ENCODE measurements at places on chromosomes 3 and 15. TPM values are rescaled to one million over a fixed set of nuclear protein-coding genes. Genes with fewer than 3 reads are reported as not detected.
A peak's percentile ranks its signal among the peaks of the same experiment; 100 is the strongest.

GRCh38 chr15:72801590-72802325 lies 18.2 kb upstream of the ADPGK start:
- H3K36me3 ChIP-seq = no peaks in the 10 kb centered on the region
- H3K27me3 ChIP-seq = no peaks in the 10 kb centered on the region
- H3K27ac ChIP-seq = no peak overlapping the region

DNA sequence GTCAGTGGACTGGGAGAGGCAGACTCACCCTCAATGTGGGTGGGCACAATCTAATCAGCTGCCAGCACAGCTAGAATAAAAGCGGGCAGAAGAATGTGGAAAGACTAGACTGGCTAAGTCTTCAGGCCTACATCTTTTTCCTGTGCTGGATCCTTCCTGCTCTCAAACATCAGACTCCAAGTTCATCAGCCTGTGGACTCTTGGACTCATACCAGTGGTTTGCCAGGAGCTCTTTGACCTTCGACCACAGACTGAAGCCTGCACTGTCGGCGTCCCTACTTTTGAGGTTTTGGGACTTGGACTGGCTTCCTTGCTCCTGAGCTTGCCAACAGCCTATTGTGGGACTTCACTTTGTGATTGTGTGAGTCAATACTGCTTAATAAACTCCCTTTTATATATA lies 68.0 kb downstream of the CNTN3 start:
- H3K27me3 ChIP-seq = no peaks in the 10 kb centered on the region
- H3K36me3 ChIP-seq = no peaks in the 10 kb centered on the region
- no peak for DNase-seq
- H3K4me1 ChIP-seq = no peaks in the 10 kb centered on the region

- no peak for DNase-seq
- peak overlapping the region; percentile 70 for H3K27ac ChIP-seq
- H3K27me3 ChIP-seq = no peaks in the 10 kb centered on the region
- H3K36me3 ChIP-seq = no peaks in the 10 kb centered on the region
- H3K4me1 ChIP-seq = peaks cover 18% of the 10 kb centered on the region
Observed at GRCh38 chr3:16102905-16103364, 71.5 kb upstream of the GALNT15 start.

GRCh38 chr3:102016417-102016816 lies 167.1 kb downstream of the NFKBIZ start:
- H3K36me3 ChIP-seq = no peaks in the 10 kb centered on the region
- H3K27me3 ChIP-seq = no peaks in the 10 kb centered on the region
- no peak overlapping the region for H3K4me3 ChIP-seq
- H3K27ac ChIP-seq = no peak overlapping the region
- no peak for DNase-seq

DNA sequence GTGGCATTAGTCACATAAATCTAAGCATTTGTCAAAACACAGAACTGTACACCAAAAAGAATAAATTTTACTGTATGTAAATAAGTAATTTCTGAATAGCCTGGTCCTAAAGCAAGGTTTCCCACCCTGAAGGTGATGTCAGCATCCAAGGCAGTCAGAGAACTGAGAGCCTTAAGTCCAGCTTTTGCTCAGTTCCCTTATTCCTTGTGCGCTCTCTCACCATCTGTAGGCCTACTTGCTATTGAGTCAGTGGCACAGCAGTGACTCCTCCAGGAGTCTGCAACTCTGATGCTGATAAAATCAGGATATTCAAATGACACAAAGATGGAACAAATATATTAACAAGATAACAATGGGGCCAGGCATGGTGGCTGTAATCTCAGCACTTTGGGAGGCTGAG lies 22.3 kb downstream of the VPS39 start:
- H3K27ac ChIP-seq = no peak overlapping the region
- DNase-seq = no peak
- H3K36me3 ChIP-seq = peaks cover 97% of the 10 kb centered on the region
- H3K4me1 ChIP-seq = no peaks in the 10 kb centered on the region

- no peaks in the 10 kb centered on the region for H3K27me3 ChIP-seq
- DNase-seq = no peak
- no peak overlapping the region for H3K4me3 ChIP-seq
- no peaks in the 10 kb centered on the region for H3K36me3 ChIP-seq
- H3K4me1 ChIP-seq = no peaks in the 10 kb centered on the region
- no peak overlapping the region for H3K27ac ChIP-seq
Observed at GRCh38 chr3:71672340-71672739, 52.9 kb downstream of the EIF4E3 start.

DNA sequence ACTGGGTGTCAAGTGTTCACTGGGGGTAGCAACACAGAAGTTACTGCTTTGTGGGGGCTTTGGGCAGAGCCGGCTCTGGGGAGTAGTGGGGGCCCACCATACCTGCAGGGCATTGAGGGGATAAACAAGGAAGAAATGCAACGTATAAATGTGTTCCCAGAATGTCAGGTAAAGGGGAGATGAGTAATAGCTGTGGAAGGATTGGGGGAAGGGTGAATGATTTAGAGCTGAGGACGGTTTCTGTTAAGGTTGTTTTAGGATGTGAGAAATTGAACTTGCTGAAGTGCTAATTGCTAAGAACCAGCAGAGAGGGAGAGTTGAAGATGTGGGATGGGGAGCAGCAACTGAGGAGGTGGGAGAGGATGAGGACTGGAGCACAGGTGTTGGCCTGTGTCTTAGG lies 10.7 kb downstream of the SCG5 start:
- H3K4me3 ChIP-seq = no peak overlapping the region
- H3K4me1 ChIP-seq = no peaks in the 10 kb centered on the region

DNA sequence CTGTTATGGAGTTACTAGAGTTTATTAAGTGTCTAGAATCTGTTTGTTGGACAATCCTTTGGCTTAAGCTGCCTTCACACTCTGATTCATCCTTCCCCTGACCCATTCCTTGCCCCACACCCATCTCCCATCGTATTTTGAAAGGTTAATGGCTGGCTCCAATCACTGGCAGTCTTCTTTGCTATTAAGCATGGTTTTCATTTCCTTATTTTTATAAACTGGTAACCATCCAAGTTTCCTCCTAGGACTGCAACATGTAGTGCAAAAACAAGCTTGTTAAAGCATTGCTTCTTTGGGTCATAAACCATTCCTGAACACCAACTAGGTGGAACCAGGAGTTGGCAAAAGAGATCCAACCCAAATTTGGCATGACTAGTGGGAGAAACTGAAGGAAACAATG lies 148.4 kb downstream of the DTWD1 start:
- DNase-seq = no peak
- H3K4me3 ChIP-seq = no peak overlapping the region
- H3K36me3 ChIP-seq = no peaks in the 10 kb centered on the region
- H3K27me3 ChIP-seq = no peaks in the 10 kb centered on the region
- no peaks in the 10 kb centered on the region for H3K4me1 ChIP-seq

DNA sequence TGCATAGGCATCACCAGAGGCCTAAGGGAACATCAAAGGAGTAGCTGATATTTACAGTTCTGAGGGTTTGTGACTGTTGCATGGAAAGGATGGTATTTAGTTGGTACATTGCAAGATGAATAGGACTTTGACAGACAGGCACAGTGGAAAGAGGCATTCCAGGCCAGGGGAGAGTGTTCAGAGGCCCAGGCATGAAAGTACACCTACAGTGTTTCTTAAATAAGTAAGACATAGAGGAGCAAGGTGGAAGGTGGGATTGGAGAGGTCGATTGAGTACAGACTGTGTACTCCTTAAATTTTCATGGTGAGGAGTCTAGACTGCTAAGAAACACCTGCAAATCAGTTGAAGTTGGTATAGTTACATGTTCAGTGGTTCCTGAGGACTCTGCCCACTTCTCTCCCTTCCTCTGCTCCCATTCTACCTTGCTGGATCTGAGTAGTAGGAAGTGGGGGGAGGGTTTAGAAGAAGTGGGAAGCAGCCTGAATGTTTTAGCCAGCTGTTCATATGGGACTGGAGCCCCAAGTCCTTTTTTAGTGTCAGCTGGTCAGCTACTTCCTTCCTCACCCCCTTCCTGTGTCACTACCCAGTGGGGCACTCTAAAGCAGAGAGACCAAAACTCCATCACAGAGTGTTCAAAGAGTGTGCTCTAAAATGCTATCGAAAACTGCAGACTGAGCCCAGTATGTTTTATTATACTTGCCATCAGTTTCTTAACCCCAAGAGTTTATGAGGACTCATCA lies 14.0 kb downstream of the KLHL18 start:
- DNase-seq = no peak

GRCh38 chr3:31531452-31531991 lies 1.2 kb upstream of the STT3B start:
- no peak for DNase-seq
- H3K27ac ChIP-seq = peak overlapping the region; percentile 99
- H3K4me3 ChIP-seq = peak overlapping the region; percentile 88
- H3K27me3 ChIP-seq = no peaks in the 10 kb centered on the region
- H3K4me1 ChIP-seq = peaks cover 21% of the 10 kb centered on the region

DNA sequence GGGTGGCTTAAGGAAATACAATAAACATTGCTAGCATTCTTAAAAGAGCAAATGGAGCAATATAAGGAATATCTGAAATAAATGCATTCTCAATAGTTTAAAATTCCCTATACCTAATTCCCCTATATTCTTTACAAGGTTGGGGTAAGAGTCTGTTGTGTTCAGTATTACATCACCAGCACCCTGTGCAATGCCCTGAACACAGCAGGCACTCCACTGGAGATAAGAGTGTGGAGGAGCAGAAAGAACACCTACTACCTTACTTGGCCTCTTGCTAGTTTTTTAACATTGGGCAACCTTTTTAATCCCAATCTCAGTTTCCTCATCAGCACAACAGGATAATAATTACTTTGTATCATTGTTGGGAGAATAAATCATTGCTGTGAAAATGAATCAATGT lies 140.2 kb upstream of the PLXND1 start:
- H3K27me3 ChIP-seq = no peaks in the 10 kb centered on the region
- no peak for DNase-seq
- H3K36me3 ChIP-seq = no peaks in the 10 kb centered on the region

DNA sequence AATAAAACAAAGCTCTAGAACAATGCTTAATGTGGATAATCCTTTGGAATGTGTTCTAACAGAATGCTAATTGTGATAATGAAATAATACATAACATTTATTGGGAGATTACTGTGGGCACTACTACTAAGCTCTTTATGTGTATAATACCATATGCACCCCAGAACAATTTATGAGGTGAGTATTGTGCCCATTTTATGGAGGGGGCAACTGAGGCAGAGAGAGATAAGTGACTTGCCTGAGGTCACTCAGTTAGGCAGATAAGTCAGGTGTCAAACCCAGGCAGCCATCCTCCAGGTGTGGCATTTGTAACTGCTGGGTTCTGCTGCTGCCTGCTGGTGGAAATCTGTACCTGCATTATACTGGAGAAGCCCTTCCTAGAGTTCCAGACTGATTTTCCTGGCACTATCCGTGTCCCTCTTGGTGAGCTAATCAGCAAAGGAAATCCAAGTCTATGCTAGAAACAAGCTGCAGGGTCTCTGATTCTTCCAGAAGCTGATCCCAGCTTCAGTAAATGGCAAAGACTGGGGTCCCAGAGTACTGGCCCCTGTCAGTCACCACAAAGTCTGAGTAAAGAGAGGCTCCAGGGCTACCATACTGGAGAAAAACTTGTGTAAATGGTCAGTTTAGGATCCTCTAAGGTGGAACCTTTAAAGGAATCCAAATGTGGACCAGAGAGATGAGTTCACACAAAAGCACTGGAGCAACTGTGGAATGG lies 22.6 kb upstream of the RBP1 start:
- no peak overlapping the region for H3K4me3 ChIP-seq
- DNase-seq = no peak
- H3K27ac ChIP-seq = no peak overlapping the region
- H3K4me1 ChIP-seq = no peaks in the 10 kb centered on the region
- no peaks in the 10 kb centered on the region for H3K36me3 ChIP-seq

DNA sequence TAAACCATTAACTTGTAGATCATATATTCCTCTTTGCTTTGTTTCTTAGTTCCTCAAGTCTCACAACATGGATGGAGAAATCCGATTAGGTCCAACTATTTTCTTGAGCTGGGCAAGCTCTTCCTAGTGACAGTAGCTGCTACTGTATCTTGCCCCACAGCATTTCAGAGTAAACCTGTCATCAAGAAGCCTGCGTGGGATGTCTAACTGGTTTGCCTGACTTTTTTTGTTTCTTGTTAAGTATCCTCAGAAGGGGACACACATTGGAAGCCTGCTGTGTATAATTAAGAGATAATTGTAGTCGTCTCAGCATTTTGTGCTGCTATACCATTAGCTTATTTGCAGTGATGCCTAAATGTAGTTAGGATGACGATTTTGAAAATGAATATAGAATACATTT lies 29.3 kb upstream of the STT3B start:
- no peak for DNase-seq
- no peaks in the 10 kb centered on the region for H3K4me1 ChIP-seq
- H3K27me3 ChIP-seq = no peaks in the 10 kb centered on the region
- no peak overlapping the region for H3K27ac ChIP-seq
- no peaks in the 10 kb centered on the region for H3K36me3 ChIP-seq
- no peak overlapping the region for H3K4me3 ChIP-seq

GRCh38 chr3:142931222-142931621 lies 32.3 kb downstream of the PAQR9 start:
- H3K27ac ChIP-seq = no peak overlapping the region
- no peaks in the 10 kb centered on the region for H3K36me3 ChIP-seq
- H3K4me1 ChIP-seq = no peaks in the 10 kb centered on the region
- no peak overlapping the region for H3K4me3 ChIP-seq
- no peaks in the 10 kb centered on the region for H3K27me3 ChIP-seq

DNA sequence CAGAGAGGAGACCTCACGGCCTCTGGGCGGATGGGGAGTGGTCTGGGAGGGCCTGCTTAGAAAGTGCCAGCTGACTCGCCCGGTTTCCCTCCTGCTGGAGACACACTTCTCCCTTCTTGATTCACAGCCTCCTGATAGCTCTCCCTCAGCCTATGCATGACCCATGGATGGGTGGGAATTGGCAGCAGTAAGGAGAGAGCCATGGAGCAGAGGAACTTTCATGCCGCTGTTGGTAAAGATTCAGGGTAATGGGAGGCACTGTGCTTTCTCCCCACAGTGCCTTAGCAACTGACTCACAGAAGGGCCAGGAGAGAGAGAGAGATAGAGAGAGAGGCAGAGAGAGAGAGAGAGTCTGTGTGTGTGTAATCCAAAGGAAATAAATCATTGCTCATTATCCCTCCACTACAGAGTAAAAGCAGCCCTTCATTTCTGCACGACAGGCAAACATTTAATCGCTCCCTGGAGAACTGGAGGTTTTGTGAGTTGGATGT lies 82.8 kb downstream of the SEMA5B start:
- H3K27me3 ChIP-seq = no peaks in the 10 kb centered on the region
- no peaks in the 10 kb centered on the region for H3K36me3 ChIP-seq
- H3K27ac ChIP-seq = no peak overlapping the region
- no peak for DNase-seq

DNA sequence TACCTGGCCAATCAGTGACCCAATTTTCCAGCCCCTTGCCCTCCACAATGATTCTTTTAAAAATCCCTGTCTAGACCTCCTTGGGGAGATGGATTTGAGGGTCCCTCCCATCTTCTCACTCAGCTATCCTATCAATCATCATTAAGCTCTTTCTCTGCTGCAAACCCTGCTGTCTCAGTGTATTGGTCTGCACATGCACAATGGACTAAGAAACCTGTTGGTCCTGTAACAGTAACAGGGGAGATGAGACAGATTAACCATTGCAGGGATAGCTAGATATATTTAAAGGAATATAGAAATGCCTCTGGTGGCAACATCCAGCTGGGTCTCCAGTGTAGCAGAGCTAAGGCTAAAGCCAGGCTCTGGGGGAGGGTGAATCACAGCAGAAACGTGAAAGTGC lies 74.6 kb upstream of the CHRNA7 start:
- H3K27me3 ChIP-seq = no peaks in the 10 kb centered on the region
- H3K36me3 ChIP-seq = no peaks in the 10 kb centered on the region
- no peaks in the 10 kb centered on the region for H3K4me1 ChIP-seq
- no peak for DNase-seq

ITPKA gene
- total RNA-seq = 1.3 TPM

ASB7 gene
- total RNA-seq = 5.7 TPM

SYNPR gene
- not detected for total RNA-seq

PLOD2 gene
- 7.7 TPM for total RNA-seq

IMPG2 gene
- total RNA-seq = 0.64 TPM

MRPS25 gene
- 71.7 TPM for total RNA-seq

Measured in psoas muscle (tissue), 8 donors.